NCI-H1436 treated with DMSO at 0.1 percent for 48 hours (cell line): ENCODE measurements at places on chromosomes 13 and 19.

- no peak for DNase-seq
Observed at GRCh38 chr13:78868991-78869390, 210.0 kb upstream of the OBI1 start.

DNA sequence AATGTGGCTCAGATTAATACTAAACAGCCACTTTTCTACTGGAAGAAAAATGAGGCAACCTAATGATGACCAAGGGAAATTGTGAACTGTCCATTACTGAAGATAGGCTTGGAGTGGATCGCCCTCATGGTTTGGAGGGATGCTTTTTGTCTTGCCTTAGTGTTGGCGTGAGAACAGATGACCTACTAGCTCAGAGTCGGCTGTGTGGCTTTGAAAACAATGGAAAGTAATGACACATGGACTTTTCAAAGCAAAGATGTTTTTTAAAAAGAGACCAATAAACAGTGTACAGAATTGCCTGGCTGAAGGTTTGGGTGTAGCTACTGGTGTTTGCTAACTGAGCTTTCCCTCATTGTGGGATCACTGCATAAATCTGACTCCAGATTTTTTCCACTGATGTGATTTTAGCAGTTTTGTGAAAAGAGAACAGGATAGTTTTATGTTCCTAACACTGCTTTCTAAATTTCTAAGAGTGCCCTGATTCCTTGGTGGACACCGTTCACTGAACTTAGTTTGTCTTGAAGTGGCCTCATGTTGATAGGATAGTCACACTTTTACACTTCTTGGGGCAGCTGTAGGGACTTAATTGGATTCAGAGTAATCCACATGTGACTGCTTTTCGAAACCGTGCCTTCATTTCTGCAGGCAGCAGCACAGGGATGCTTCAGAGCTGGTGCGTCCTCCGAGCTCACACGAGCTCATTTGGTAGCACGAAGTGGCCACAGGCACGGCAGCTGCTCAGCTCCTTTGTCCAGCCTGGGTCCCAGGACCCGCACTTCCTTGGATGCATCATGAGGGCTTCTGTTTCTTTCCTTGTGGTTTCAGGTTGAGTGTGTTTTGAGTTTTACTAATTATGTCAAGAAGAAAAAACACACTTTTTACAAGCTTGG lies 4.3 kb downstream of the CEBPG start:
- no peak for DNase-seq

- DNase-seq: no peak
Observed at GRCh38 chr13:29624997-29625396, 29.5 kb upstream of the SLC7A1 start.

DNA sequence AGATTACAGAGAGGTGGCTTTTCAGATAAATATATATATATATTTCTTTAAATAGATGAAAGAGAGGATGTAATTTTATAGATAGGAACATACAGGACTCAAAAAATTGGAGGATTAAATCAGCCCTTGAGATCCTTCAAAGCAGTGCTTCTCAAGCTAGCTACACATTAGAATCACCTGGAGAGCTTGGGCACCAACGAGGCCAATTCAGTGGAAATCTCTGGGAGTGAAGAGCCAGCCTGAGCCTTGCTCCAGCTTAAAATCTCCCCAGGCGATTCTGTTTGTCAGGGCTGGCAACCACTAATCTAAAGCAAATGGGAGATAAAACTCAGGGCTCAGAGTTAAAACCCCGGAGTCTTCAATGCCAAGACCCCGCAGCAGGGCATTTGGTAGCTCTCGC lies 15.0 kb upstream of the CLN5 start:
- no peak for DNase-seq

DNA sequence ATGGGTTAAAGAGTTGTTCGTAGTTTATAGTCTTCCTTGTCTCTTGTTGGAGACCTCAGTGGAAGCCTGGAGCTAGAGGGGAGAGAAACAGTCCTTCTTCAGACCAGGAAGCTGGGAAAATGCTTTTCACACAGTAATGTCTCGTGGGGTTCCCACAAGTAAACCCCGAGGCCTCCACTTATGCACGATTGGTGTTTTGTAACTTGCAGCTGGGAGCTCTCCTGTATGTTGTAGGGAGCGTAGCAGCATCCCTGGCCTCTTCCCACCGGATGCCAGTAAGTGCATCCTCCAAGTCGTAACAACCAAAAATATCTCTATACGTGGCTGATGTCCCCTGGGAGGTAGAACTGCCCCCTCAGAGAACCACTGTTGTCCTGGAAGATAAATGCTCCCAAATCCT lies 3.5 kb downstream of the CHAF1A start:
- no peak for DNase-seq

- no peak for DNase-seq
Observed at GRCh38 chr13:50412046-50412617, 396.9 kb downstream of the KCNRG start.

- DNase-seq: no peak
Observed at GRCh38 chr13:112984954-112985802, 16.2 kb downstream of the MCF2L start.

- no peak for DNase-seq
Observed at GRCh38 chr19:40754611-40755247, 3.7 kb downstream of the SNRPA start.

- DNase-seq: no peak
Observed at GRCh38 chr13:106424805-106425204, 110.7 kb downstream of the EFNB2 start.

GRCh38 chr13:106905380-106906162 lies 337.6 kb upstream of the ARGLU1 start:
- no peak for DNase-seq

DNA sequence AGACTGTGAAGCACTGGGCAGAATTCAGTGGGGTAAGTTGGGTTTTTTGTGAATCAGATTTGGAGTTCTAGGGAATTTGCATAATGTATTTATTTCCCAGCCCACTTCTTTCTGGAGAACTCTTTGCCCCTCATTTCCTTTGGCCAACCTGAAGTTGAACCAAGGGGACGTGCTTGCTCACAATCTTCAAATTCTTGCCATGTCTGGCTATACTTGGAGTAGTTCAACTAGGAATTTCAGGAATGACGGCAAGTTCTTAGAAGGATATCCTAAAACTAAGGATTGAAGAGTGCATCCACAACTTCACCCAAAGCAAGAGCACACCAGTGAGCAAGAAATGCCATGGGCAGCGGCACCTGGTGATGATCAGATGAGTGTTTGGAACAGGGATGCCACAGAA lies 88.5 kb downstream of the TEX26 start:
- no peak for DNase-seq

DNA sequence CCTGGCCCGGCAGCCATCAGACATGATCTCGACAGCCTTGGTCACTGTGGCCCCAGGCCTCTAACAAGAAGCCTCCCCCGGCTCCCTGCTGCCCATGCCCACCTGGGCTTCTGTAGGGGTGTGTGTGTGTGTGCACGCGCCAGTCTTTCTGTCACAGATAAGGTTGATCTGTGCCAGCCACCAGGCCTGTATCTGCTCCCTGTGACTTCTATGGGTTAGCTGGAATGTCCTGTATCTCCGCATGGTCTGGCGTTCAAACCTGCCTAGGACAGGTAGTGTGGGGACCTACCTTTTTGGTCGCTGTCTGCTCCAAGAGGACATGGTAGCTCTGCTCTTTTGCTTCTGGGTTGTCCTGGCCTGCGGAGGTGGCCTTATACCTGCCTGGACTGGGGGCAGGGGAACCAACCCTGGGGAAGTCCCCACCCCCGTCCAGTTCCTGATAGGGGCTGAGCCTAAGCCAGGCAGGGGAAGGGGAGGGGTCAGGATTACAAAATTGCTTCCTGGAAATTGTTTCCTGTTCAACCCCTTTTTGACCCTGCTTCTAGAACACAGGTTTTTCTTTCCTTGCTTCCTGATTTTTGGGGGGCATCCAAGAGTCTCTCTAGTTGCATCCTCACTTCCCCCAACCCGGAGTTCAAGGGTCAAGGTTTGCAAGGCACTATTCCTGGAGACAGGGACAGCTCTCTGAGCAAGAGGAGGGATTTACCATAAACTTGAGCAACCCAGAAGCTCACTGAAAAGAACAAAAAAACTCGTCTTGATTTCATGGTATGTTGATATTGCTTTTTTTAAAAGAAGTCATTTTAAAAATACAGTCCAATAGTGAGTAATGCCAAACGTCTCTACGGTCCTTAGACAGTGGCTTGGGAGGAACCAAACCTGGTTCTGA lies at the start of gene LRG1:
Gene LRG1 (minus strand): TSS at position 344 of the 889 bp plus-strand sequence. CDS start 23 bp downstream, at position 321.
- DNase-seq: no peak

- no peak for DNase-seq
Observed at GRCh38 chr13:47929156-47929555, 71.9 kb downstream of the SUCLA2 start.
